ENCODE measurements at places on chromosomes 1 and 21. TPM values are rescaled to one million over a fixed set of nuclear protein-coding genes. Genes with fewer than 3 reads are reported as not detected.

Gene TMCC2
- 32.2 TPM for polyA plus RNA-seq

Gene GLIS1
- not detected for polyA plus RNA-seq

Gene CA6
- polyA plus RNA-seq = not detected

Gene PTPRC
- polyA plus RNA-seq = not detected

Gene LORICRIN
- polyA plus RNA-seq = 1.3 TPM

Gene DMRTB1
- polyA plus RNA-seq = not detected

Gene ARHGAP30
- polyA plus RNA-seq = not detected

Gene FAAH
- 111 TPM for polyA plus RNA-seq

Gene SH2D1B
- polyA plus RNA-seq = not detected

Gene RGS8
- polyA plus RNA-seq = 8.3 TPM

Gene KDF1
- not detected for polyA plus RNA-seq

Gene SH2D5
- 27.9 TPM for polyA plus RNA-seq

Gene SAMSN1
- polyA plus RNA-seq = 20.7 TPM

Data from neural cell (in vitro differentiated cells).